ENCODE measurements at places on chromosomes 5 and 9.

DNA sequence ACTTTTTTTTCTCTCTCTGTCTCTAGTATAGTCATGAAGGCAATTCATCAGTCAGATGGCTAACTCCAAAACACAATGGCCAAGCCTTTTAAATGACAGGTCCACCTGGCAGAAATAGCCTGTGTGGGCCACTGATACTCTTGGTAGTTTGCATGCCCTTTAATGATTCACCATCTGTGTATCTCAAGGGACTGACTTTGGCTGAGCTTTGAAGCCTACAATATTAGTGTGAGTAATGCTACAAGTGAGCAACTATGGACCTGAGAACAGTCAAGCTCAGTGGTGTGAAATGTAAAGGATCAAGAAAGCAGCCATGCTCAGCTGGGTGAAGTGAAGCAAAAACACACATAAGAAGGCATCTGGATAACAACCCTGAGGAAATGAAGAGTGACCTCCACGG is 506.9 kb downstream of the TLE1 start:
- no peak for DNase-seq

DNA sequence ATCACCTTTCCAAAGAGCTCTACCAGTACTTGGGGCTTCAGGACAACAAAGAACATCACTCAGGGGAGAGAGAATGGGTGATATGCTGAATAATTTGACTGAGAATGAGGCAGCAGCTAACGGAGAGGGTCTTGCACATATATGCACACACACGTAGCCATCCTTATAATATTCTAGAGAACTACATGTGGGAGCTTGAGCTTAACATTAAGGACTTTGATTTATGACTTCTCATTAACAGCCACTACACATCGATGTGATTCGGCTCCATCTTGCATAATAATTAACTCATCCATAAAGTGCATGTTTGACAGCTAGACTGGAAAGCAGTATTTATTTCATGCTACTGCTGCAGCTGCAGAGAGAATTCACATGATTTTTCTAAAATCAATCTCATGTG is 163.4 kb downstream of the RAB3C start:
- no peak for DNase-seq

GRCh38 chr5:125232779-125233230 is 486.4 kb upstream of the ZNF608 start:
- no peak for DNase-seq

- peak; percentile 72 for DNase-seq
Measured at GRCh38 chr5:151078490-151079262, 2.2 kb downstream of the TNIP1 start.

GRCh38 chr5:955886-956761 is 52.5 kb upstream of the NKD2 start:
- DNase-seq, result no peak

DNA sequence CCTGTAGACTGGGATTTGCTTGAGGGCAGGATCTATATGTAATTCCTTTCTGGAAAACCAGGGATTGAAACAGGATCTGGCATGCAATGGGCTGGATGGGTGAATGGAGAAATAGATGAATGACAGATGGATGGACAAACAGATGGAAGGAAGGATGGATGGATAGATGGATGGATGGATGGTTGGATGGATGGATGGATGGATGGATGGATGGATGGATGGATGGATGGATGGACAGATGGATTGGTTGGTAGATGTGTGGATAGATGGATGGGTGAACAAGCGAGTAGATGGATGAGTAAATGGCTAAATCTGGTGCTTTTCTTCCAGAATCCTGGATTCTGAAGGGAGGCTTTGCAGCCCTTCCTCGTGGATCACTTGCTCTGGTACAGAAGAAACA is 162.5 kb upstream of the SMIM23 start:
- no peak for DNase-seq

Data from GM19239 (cell line).